Activated CD4-positive, alpha-beta T cell treated with anti-CD3 and anti-CD28 coated beads, Interleukin-2, amount 50 U/mL, for 16 hours (primary cell): ENCODE measurements at places on chromosomes 11 and 22.

- no peak for DNase-seq
Measured at GRCh38 chr11:112265659-112266409, 5.2 kb upstream of the PLET1 start.

DNA sequence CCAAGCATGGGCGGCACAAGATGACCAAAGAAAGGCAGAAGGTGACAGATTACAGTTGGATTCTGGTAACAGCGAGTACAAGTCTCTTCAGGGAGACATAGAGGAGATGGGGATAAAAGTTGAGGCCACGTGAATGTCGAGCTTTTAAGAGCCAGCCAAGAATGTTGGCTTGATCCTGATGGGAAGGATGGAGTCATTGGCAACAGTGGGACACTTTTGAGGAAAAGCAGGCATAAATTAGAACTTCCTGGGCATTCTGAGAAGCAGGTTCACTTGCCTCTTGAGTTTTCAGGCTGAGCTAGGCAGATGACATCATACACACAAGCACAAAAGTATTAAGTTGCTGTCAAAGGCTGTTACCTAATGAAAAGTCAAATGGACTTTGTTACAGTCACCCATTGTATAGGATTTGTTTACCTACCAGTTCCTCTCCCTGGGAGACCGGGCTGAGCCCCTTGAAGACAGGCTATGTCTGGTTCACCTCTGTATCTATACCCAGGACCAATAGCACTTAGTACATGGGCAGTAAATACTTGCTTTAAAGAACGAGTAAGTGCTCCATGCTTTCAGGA lies 41.1 kb downstream of the TNRC6B start:
- DNase-seq = no peak

DNA sequence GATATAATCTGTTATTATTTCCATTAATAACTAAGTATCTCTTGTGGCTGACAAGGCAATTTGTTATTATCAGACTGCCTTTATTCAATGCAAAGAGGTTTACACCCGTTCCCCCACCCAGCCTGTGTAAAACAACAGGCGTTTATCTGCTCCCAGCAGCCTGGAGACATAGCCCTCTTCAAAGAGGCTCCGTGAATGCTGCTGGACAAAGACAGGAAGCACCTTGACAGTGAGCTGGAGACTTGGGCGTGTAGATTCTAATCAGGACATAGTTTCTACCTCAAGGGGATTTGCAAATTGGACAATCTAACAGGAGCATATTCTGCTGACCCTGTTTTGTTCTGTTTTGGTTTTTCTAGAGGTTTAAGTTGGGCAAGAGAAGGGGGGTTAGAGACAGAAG lies 733.0 kb upstream of the KIRREL3 start:
- DNase-seq = no peak

GRCh38 chr11:92330114-92330513 lies 105.5 kb downstream of the FAT3 start:
- no peak for DNase-seq

DNA sequence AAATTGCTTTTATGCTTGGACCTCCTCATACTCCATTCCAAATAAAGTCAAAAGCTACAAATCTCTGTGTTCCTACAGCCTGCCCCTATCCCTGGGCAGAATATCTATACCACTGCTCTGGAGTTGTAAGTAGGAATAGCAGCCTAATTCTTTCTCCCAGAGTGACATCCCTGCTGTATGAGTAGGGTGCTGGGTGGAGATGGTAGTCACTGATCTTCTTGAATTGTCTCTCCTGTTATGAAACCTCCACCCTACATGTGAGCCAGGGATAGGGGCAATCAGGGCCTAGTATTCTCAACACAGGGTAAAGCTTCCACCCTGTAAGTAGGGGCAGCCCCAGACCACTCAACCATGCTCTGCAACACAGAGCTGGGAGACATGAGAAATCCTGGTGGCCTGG lies 19.8 kb downstream of the GALNT18 start:
- no peak for DNase-seq

DNA sequence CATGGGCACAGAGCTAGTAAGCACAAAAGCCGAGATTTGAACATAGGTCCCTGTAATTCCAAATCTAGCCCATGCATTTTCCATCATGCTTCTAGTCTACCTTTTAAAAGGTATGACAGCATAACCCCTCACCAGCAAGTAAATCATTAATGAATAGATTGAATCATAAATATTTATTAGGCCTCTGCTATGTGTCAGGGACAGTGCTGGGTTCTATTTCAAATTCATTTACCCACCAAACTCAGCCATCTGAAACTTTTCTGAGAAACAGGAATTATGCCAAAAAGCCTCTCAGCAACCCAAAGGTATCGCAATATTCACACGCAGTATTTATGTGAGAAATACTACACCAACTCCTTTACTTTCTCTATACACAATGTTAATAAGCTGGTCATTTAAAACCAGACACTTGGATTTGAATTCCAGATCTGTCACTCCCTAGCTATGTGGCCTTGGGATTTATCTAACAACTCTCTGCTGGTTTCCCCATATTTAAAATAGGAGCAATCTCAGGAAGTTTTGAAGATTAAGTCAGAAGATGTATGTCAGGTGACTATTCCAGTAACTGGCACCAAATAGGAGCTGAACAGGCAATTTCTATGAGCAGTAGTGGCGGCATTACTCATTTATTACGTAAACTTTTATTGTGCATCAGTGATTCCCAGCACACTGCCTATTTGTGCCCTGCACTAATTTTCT lies 191.4 kb downstream of the TENM4 start:
- DNase-seq = no peak

- DNase-seq = no peak
Measured at GRCh38 chr11:112582366-112582765, 321.7 kb upstream of the PLET1 start.

DNA sequence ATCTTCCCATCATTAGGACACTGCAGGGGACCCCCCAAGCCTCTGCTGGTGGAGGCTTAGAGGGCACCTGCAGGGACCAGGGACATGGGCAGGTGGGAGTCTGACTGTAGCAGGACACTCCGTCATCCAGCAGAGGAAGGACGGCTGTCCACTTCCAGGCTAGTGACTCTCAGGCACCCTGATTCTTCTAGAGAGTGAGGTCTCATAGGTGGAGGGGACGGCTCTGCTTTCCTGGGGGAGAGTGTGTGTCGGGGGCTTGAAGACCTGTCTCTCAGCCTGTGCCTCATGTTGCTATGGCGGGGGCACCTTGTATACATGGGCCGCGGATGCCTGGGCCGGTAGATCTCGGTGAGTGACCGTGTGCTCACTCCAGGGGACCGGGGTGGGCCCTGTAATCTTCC lies 1116.6 kb downstream of the BRD1 start:
- no peak for DNase-seq

DNA sequence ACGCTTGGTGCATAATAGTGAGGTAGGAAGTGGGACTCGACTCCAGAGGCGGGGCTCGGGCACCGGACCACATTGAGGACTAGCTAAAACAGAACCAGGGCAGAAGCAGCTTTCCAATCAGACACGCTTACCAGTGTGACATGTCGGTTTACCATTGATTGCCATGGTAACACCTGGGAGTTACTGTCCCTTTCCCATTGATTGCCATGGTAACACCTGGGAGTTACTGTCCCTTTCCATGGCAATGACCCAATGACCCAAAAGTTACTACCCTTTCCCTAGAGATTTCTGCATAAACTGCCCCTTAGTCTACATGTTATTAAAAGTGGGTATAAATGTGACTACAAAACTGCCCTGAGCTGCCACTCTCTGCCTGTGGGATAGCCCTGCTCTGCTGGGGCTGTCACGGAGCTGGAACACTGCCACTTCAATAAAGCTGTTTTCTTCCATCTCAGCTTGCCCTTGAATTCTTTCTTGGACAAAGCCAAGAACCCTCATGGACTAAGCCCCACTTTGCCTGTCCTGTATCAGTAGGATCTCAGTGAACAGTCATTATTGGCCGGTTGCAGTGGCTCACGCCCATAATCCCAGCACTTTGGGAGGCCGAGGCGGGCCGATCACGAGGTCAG lies 77.4 kb upstream of the CRYBB3 start:
- DNase-seq = no peak

DNA sequence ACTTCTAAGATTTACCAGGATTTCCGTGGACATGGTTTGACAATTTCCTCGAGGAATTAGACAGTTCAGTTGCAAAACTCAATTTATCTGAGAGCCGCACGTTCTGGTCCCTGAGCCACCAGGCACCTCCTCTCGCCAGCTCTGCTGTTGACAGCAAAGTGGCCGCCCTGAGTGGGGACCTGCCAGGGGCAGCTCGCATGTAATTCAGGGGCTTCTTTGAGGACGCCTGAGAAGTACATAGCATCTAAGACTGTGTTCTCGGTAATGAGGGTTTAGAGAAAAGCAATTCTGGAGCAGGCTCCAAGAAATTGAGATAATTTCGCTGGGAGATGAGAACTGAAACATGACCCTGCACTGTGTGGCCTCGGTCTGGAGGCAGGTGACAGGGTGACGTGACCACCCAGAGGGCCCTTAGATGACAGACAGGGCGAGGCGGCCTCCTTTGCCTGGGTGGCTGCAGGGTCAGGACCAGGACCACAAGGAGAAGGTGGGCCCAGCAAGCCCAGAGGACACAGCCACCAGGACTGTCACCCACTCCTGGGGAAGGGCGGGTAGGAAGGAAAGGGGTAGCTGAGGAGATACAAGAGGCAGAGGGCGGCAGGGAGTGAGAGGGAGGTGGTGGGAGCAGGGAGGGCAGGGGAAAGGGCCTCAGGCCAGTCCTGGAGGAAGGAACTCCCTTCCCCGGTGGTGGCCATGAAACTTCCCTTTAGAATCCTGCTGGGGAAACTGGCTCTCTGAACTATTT lies 55.0 kb downstream of the RTL6 start:
- DNase-seq = no peak

DNA sequence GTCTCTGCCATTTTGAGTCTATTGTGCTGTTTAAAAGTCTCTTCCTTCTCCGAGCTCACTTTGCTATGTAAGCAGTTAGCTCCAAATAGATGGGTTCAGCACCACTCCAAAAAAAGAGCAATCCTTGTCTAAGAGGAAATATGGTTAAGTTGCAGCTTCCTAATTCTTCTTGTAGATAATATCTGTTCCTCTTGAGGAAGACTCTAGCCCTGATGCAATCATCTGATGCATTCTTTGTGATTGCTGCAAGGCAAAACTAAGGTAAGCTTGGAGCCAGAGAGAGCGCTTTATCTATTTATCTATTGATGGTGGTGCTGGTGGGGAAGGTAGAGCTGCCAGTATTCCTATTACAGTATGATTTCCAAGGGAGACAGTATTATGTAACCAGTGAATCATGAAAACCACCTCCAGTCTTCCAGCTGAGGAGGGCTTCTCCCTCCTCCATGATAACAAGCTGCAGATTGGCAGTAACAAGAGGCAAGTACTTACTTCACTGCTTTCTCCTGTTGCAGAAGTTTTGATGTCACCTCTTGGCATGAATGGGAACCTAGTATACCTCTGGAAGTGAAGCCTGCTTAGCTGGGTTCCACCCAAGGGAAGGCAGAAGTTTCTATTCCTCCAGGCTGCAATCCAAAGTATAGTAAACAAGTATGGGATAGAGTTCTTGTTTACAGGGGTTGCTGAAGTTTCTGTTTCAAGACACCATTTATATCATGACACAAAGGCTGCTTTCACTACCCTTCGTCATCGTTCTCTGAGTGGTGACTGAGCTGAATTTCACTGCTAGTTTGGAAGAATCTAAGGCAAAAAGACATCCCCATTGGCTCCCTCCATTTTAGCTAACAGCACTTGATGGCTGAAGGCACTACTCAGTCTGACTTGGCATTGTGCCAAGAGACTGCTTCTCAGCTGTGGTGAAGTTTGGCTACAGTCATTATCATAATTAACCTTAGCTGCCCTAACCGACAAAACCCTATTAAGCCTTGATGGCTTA lies 49.7 kb downstream of the FDX1 start:
- no peak for DNase-seq

DNA sequence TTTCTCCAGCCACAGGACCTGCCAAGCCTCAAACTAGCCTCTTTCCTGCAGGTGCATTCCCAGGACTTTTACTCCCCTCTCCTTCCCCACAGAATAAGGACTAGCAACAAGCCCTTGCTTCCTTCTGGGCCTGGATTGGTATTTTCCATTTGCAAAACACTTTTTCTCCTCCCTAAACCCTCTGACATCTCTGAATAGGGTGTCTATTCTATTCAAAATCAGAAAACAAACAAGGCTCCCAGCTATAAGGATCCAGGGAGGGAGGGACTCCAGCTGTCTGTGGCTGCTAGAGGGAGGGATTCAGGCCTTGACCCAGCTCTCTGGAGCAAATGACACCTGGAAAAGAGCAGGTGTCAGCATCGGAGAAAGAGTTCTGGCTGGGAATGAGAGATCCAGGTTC lies 168.5 kb upstream of the BDNF start:
- DNase-seq = no peak

- no peak for DNase-seq
Measured at GRCh38 chr11:2739531-2740274, 39.9 kb upstream of the KCNQ1OT1 start.

DNA sequence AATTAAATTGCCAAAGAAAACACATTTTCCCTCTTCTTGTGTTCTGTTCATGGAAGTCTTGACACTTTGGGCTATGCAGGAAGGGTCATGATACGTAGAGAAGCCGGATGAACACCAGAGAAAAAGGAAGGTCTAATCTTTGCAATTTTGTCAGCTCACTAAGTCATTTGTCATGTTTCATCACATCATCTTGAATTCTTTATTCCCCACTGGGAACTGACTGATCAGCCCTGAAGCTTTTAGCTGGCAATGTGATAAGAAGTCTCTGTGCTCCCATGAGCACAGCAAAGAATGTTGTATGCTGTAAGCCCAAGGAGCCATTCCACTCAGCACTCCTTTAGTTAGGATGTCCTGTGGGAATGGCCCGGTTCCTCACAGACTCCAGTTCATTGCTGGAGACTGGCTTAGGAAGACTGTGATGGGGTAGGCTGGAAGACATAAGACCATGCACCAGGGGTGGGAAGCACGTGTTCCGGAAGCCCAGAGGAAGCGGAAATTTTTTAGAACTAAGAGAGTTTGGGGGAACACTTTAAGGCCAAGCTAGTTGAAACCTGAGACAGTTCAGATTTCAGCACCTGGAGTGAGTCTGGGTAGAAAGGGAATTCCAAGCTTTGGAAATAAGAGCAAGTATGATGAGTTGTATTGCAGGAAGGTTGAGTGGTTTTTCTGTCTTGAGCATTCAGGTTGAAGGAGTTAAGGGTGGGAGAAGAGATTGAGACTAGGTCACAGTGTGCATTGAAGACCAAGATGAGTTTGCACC lies 306.7 kb upstream of the MTNR1B start:
- DNase-seq = no peak

GRCh38 chr11:67795746-67796145 lies 121.3 kb upstream of the ALDH3B2 start:
- DNase-seq = no peak

DNA sequence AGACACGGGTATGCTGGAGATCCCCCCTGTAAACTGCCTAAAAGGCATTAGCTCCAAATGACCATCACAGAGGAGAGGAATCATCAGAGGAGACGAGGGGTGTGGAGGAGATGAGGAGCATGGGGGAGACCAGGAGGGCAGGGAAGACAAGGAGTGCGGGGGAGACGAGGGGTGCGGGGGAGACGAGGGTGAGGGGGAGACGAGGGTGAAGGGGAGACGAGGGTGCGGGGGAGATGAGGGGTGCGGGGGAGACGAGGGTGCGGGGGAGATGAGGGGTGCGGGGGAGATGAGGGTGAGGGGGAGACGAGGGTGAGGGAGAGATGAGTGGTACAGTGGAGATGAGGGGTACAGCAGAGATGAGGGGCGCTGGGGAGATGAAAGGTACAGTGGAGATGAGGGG lies 17.5 kb upstream of the GAL start:
- no peak for DNase-seq

GRCh38 chr11:18668131-18668530 lies 30.4 kb upstream of the TMEM86A start:
- DNase-seq = no peak
